ENCODE measurements at places on chromosomes 7 and 10.

- no peak for DNase-seq
Observed at GRCh38 chr10:115084277-115084850, 8.8 kb upstream of the ATRNL1 start.

- no peak for DNase-seq
Observed at GRCh38 chr7:7870555-7870954, 98.0 kb upstream of the GLCCI1 start.

- DNase-seq: no peak
Observed at GRCh38 chr7:57775396-57776088, 325.6 kb downstream of the ZNF716 start.

DNA sequence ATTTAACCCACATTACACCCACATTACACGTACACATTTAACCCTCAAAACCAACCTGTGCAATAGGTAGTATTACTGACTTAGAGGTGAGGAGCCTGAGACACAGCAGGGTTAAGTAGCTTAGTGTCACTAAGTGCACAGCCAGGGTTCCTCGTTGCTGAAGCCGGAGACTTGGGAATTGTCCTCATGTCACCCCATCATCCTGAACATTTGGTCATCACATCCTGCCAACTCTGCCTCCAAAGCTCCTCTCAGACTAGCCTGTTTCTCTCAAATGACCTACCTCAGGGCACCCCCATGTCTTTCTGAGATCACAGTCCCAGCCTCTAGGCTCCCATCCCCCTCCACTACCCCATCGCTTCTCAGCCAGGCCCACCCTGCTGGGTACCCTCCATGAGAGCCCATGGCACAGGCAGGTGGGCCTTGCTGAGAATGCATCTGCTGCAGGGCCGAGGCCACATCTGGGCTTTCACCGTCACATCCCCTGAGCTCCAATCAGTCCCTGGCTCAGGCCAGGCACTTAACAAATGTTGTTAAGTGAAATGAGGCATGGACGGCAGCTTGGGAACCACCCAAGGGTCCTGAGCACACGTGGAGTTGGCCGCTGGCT, 21.1 kb upstream of the PCBD1 start:
- no peak for DNase-seq

GRCh38 chr10:114541081-114541796, 116.8 kb downstream of the ABLIM1 start:
- DNase-seq: no peak

DNA sequence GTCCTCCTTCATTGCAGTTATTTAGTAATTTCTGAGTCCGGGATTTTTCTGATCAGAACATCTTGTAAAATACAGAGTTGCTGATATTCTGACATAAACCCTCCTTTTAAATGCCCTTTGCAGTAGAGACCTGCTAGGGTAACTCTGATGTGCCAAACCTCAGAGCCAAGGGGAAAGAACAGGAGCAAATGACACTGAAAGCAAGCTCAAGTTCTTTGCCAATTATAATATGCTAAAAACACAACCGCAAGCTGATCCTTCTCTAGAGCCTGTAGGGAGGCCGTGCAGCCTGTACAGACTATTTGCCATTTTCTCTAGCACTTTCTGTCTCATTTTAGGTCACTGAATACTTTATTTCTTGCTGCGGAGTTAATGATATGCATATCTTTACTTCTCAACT, 240.4 kb downstream of the CAMK1D start:
- no peak for DNase-seq

GRCh38 chr10:74033702-74034101, 35.8 kb downstream of the VCL start:
- no peak for DNase-seq

DNA sequence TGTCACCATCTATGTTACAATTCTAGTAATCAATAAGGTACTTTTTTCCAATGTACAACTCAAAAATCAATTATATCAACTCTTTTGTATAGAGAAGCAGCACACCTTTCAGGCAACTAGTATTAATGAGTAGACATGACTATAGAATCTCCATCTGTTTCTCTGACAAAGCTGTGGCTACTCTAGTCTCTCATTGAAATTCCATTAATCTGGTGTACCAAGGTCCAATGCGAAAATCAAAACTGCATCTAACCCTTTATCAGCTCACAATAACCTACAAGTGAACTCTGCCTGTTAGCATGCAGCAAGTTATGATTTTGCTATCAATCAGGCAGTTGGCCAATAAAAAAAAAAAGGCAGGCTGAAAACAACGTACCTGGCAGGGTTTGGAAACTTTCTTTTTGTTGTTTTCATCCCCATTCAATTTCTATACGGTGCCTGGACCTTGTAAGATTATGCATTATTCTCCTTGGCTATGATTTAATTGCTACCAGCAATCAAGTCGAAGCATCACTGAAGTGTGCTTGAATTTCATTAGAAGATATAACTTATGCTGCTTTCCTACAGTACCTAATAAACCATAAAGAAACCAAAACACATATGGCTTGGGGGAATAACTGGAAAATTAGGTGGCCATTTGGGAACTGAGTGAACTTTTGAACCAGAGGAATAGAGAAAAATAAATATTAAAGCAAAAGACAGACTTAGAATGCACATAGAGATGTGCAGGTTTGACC, 23.2 kb downstream of the SKAP2 start:
- no peak for DNase-seq

DNA sequence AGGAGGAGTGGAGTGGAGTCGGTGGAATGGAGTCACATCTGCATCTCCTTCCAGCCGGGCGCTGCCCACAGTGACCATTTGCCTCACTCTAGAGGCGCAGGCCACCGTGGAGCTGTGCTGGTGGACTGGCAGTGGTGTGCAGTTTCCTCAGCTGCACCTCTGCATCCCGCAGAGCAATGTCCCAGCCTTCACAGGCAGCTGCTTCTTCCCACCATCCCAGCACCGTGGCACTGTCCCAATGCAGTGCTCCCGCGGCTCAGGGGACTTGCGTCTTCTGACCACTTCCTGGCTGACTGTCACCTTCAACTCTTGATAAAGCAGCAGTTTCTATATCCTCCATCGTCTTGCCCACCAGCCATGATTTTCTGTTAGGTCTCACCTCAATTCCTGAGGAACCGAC, 90.3 kb upstream of the SFMBT2 start:
- DNase-seq: no peak

GRCh38 chr7:2869981-2870380, 25.9 kb upstream of the GNA12 start:
- no peak for DNase-seq

DNA sequence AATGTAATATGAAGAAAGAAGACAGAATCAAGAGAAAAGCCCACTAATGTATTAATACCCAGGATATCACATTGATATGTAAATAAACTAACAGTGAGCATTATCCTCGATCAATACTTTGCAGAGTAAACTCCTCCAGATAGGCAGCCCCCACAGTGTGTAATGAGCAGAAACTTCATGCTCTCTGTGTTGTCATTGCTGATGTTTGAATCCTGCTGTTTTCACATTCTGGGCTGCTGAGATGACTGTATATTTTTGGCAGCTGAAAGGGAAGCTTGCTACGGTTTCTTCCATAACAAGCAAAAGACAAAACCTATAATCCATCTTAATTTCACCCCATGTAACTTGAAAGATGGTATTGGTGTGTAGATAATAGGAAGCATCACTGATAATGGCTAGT, 15.3 kb upstream of the THSD7A start:
- no peak for DNase-seq

DNA sequence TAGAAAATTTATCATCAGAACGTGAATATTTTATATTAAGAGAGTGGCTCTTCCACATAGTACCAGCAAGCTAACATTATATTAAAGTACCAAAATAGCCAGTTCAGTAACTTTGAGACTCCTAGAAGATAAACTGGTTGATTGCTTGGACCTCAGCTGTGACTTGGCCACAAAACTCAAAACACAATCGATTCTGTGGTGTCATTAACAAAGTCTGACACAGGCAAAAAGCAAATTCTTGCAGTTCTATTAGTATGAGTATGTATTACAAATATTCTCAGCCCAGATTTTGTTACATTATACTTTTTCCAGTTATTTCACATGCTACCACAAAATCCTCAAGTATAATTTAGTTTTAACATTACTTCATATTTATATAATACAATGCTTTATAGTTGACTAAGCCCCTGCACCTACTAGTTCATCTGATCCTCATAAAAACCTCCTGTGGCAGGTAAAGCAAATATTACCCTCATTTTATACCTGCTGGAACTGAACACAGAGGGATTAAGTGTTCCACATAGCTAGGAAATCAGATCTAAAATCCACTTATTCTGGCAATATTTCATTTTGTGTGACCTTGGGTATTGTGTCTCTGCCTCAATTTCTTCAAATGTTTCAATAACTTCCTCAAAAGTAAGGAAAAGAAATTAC, 279.9 kb upstream of the MKLN1 start:
- DNase-seq: no peak

- DNase-seq: no peak
Observed at GRCh38 chr10:113647812-113648211, 16.0 kb downstream of the NRAP start.

GRCh38 chr10:42149027-42149700, 489.2 kb downstream of the ZNF33B start:
- no peak for DNase-seq

DNA sequence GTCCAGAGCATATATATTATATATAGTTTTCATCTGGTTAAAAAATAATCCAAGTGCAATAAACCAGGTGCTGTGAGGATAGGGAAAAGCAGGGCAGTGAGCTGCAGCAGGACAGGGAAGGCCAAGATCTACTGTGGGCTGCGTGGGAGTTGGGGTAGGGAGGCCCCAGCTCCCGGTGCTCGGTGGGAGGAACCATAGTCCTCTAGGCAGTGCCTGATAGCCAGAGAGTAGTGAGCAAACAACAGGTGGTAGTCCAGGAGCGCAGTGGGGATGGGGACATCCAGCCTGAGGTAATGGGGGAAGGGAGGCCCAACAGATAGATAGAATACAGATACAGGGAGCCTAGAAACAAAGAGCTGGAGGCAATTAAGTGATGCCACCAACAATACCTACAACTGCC, 4.1 kb upstream of the BMPR1A start:
- DNase-seq: no peak

DNA sequence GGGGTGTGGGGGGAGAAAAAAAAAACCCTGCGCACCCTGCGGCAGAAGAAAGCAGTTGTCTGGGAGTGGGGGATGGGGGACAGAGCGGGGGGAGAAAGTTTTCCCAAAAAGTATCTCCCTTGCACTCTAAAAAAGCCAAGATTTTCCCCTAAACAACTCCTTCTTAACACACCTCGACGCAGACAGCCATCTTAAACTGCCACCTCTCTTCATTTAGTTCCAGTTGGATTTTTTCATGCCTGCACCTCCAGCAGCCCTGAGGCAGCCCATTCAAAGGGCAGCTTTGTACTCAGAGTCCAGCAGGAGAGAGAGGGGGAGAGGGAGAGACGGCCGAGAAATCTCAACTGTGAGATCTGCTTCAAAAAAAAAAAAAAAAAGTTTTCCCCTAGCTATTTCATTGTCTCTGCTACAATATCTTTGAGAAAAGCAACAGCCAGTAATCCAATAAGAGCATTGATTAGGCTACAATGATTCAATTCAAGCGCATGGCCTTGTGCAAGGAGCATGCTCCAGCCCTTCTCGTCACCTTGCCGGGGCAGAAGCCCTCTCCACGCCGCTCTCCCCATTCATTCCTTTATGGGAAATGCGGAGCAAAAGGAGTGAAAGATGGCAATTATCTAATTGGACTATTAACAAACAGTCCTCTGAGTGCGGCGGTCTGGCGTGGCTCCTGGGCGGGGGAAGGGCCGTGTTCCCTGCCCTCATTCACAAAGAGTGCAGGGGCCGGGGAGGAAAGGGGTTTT, 939 bp upstream of the VAX1 start:
- no peak for DNase-seq

DNA sequence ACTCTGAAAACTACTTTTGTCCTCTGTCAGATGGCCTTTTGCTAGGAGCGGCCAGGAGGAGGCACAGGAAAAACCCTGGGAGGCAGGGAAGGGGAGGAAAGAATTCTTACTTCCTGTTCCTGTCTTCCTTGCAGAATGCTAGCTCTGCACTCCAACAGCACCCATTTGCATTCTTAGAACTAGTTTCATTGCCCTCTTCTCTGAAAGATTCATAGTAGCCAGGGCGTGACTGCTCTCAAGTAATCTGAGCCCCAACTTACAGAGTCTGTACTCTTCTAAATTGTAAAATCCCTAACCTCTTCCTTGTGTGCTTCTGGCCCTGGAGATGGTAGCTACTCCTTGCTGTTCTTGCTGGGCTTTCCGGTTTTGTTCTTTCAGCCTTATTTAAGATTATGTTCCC, 75.3 kb upstream of the STEAP1 start:
- DNase-seq: no peak

- DNase-seq: no peak
Observed at GRCh38 chr10:53260213-53260612, 487.6 kb upstream of the MBL2 start.

DNA sequence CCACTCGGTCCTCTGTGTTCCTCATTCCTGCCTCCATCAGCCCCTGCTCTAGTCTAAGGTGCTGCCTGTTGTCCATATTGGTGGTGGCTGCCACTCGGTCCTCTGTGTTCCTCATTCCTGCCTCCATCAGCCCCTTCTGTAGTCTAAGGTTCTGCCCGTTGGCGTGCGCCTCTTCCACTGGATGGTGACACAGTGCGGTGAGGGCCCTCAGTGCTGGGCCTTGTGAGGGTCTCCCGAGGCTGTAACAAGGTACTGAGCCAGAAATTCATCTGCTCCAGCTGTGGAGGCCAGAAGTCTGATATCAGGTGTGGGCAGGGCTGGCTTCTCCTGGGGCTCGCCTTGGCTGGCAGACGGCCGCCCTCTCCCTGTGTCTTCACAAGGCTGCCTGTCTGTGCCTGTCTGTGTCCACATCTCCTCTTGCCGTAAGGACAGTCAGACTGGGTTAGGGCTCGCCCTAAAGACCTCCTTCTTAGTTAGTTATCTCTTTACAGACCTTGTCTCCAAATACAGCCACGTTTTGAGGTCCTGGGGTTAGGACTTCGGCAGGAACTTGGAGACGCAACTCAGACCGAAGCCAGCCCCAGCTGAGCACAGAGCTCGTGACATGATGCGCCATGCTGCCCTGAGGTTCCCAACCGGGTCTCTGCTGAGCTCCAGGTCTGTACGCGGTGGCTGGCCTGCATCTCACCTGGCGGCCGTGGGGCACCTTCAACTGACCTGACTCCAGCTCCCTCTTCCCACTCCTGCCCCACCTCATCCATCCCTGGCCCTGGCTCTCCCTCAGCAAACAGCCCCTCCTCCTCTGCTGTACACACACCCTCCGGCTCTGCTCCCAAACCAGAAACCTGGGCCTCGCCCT, 181.4 kb upstream of the SHH start:
- no peak for DNase-seq

DNA sequence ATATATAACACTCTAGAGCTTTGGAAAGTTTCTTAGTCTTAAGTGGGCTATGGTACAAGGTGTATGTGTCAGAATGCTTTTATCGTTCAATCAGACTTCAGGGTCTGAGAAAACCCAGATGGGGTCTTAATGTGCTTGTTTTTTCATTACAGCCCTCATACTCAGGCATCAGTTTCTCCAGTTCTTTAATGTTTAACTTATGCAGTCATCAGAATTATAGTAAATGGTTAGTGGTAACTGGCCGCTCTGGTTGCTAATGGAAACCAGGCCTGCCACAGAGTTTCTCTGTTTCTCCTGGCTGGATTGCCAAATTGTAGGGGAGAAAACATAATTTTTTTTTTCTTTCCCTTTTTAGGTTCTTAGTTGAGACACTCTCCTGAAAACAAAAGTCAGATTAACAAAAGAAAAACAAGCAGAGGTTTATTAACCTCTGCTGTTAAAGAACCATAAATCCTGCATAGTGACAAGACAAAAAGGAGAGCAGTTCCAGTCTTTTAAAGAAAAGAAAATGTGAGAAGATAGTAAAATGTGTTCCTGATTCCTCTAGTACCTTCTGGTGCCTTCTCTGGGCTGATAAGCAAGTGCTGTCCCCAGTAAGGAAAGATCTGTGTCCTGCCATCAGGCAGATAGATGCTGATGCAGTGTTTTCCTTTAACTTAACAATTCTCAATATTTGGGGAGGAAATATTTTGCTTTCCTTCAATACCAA, 21.5 kb upstream of the GHITM start:
- DNase-seq: no peak
